Ovary (tissue), 10 donors: ENCODE measurements at places on chromosomes 11 and 22. TPM values are rescaled to one million over a fixed set of nuclear protein-coding genes. Genes with fewer than 3 reads are reported as not detected.

APOA4 gene
- 41.7 TPM for total RNA-seq

DEUP1 gene
- total RNA-seq, result 0.72 TPM

E2F8 gene
- total RNA-seq, result 0.37 TPM

GLYAT gene
- not detected for total RNA-seq

C11orf86 gene
- total RNA-seq, result not detected

GNG3 gene
- total RNA-seq, result not detected

KDM4E gene
- total RNA-seq, result not detected

GRCh38 chr22:22877523-22878210 is 9.9 kb upstream of the IGLL5 start:
- no peak overlapping the region for H3K27ac ChIP-seq
- H3K4me1 ChIP-seq, result no peaks in the 10 kb centered on the region
- H3K27me3 ChIP-seq, result no peaks in the 10 kb centered on the region

DNA sequence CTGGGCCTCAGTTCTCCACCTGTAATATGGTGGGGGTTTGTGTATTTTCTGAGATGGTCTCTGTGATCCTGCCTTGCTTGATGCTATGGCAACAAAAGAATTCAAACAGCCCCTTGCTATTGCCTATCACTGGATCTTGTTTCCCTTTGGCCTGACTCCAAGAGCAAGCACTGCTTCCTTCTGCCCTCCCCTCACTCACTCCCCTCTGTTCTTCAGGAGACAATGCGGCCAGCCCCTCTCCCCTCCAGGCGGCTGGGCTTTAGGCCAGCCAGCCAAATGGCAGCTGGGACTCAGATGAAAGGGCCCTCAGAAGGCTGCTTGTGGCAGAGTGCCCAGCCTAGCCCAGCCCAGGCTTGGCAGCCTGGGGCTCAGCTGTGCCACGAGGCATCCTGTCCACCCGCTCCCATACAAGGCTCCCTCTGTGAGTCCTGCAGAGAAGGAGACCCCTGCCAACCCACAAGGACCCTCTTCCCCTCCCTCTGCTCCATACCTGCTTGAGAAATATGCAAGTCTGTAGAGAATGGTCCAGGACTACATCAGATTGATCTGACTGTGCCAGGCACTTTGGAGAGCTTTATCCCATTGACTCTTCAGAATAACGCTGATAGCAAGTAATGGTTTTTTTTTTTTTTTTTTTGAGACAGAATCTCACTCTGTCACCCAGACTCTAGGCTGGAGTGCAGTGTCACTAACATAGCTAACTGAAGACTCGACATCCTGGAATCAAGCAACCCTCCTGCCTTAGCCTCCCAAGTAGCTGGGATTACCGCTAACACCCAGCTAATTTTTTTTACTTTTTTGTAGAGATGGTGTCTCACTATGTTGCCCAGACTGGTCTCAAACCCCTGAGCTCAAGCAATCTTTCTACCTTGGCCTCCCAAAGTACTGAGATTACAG is 7.6 kb upstream of the KCTD14 start:
- no peaks in the 10 kb centered on the region for H3K36me3 ChIP-seq
- no peak overlapping the region for H3K4me3 ChIP-seq
- H3K27ac ChIP-seq, result no peak overlapping the region
- peak; percentile 47 for DNase-seq
- no peaks in the 10 kb centered on the region for H3K27me3 ChIP-seq

- H3K4me3 ChIP-seq, result no peak overlapping the region
- no peaks in the 10 kb centered on the region for H3K36me3 ChIP-seq
- H3K27ac ChIP-seq, result peak overlapping the region; percentile 40
- no peak for DNase-seq
- H3K4me1 ChIP-seq, result peaks cover 18% of the 10 kb centered on the region
These were observed 70.4 kb downstream of the LDLRAD3 start for GRCh38 chr11:36013950-36014897.

DNA sequence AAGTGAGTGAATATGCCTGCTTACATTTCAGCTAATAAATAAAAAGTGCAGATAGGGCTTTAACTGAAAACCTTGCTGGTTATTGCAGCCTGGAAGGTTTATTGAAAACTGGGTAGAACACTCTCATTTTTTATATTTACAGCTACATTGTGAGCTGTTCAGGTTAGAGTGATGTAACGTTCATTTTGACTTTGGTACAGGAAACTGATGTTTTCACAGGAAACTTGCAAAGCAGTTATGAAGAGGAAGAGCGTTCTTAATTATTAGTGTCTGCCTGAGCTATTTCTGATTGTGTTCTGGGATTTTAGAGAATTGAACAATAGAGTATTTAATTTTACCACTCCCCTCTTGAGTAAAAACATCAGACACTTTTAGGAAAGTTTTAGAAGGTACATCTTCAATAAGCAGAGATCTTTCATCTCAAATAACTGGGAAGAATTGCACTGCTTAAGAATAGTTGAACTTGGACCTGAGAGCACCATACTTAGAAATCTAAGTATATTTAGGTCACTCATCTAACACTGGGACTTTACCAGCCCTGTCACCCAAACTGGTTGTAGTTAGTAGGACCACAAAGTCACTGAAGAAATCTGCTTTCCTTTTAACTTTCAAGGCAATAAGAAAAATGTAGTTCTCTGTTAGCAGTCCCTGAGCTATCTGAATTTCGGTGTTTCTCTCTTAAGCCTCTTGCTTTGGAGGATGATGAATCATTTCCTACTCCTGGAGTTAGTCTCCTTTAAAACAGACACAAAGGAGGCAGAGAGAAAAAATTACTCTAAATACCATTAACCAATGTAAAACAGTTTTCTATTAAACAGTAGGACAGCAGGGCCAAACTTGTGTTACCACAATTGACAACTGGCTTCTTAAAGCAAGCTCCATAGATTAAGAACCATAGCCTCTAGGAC is 128.6 kb upstream of the DDI1 start:
- no peaks in the 10 kb centered on the region for H3K36me3 ChIP-seq
- no peaks in the 10 kb centered on the region for H3K27me3 ChIP-seq
- no peak overlapping the region for H3K27ac ChIP-seq
- peaks cover 2% of the 10 kb centered on the region for H3K4me1 ChIP-seq
- H3K4me3 ChIP-seq, result no peak overlapping the region
- no peak for DNase-seq

DNA sequence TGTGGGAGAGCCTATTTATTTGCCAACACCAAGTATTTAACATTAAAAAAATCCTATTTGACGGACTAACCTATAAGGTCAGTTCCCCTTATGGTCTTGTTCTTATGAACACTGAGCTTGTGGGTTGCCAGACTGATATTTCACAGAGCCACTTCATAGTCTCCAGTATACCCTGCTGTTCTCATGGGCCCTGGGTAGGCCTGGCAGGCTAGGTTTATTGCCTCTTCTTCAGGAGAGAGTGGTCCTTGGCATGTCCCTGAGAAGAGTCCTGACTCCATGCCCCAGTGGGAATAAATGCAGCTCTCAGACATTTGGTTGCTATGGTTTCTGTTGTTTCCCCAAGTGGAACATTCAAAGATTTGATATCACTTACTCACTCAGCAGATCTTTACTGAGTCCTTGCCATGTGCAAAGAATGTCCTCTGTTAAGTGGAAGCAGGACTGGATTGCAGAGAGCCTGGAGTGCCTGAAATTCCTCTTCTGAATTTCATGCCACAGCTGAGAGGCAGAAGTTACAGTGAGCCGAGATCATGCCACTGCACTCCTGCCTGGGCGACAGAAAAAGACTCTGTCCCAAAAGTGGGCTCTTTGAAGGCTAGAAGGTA is 15.7 kb downstream of the SLC5A1 start:
- no peaks in the 10 kb centered on the region for H3K36me3 ChIP-seq
- no peaks in the 10 kb centered on the region for H3K27me3 ChIP-seq
- no peaks in the 10 kb centered on the region for H3K4me1 ChIP-seq
- H3K4me3 ChIP-seq, result no peak overlapping the region

DNA sequence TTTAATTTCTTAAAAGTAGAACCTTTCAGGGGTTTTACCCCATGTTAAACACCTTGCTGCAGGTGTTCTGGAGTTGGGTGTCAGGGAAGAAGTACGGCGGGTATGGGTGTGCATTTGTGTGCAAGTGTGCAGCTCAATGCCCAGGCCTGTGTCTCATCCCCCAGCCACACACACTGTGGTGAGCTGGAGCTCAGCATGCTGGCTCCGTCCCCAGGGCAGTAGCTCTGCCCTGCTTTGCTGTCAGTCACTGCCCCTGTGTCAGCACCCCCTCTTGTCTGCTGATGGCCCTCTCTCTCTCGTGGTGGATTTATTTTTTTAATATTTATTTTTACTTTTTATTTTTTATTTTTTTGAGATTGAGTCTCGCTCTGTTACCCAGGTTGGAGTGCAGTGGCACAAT is 35.8 kb upstream of the MYO18B start:
- no peak overlapping the region for H3K27ac ChIP-seq
- no peaks in the 10 kb centered on the region for H3K4me1 ChIP-seq
- no peaks in the 10 kb centered on the region for H3K36me3 ChIP-seq

DNA sequence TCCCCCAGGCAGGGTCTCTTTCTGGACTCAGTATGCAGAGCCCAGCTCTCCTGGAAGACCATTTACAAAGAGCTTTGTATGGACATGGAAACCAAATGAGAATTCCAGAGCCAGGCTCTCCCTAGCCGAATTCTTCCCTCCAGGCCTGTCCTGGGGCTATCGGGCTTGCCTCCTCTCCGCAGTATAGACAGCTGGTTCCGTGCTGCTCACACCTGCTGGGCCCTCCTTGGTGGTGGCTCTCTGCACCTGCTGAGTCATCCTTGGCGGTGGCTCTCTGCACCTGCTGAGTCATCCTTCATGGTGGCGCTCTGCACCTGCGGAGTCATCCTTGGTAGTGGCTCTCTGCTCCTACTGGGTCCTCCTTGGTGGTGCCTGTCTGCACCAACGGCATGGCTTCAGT is 743.5 kb downstream of the BRD1 start:
- H3K4me1 ChIP-seq, result no peaks in the 10 kb centered on the region
- no peaks in the 10 kb centered on the region for H3K27me3 ChIP-seq
- no peak overlapping the region for H3K4me3 ChIP-seq
- no peak for DNase-seq
- no peaks in the 10 kb centered on the region for H3K36me3 ChIP-seq

GRCh38 chr11:9606809-9607510 is 33.5 kb downstream of the WEE1 start:
- no peaks in the 10 kb centered on the region for H3K36me3 ChIP-seq
- no peak for DNase-seq
- H3K4me1 ChIP-seq, result no peaks in the 10 kb centered on the region
- no peak overlapping the region for H3K27ac ChIP-seq
- H3K4me3 ChIP-seq, result no peak overlapping the region
- H3K27me3 ChIP-seq, result no peaks in the 10 kb centered on the region

GRCh38 chr11:6755303-6755952 is 16.3 kb downstream of the OR2AG2 start:
- H3K27me3 ChIP-seq, result no peaks in the 10 kb centered on the region
- no peaks in the 10 kb centered on the region for H3K36me3 ChIP-seq
- no peak for DNase-seq
- H3K27ac ChIP-seq, result no peak overlapping the region

DNA sequence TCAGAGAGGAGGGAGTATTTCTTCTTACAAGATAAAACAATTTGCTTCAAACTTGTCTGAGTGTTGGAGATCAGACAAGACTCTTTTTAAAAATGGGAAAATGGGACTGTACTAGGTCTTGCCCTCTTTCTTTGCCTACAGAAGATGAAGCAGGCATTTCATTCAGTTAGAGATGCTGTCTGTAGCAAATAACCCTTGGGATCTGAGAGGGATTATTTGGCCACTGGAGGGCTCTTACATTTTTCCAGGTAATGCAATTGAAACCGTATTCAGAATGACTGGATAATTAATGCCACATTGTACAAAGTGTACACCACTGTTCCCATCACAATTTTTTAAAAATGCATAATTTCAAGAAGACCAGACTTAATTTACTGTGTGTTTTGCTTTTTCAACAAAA is 258.5 kb upstream of the KIRREL3 start:
- H3K4me3 ChIP-seq, result no peak overlapping the region
- H3K36me3 ChIP-seq, result no peaks in the 10 kb centered on the region
- no peaks in the 10 kb centered on the region for H3K27me3 ChIP-seq
- no peaks in the 10 kb centered on the region for H3K4me1 ChIP-seq
- DNase-seq, result no peak

GRCh38 chr11:70383664-70384565 is 14.4 kb upstream of the CTTN start:
- H3K4me3 ChIP-seq, result no peak overlapping the region
- H3K36me3 ChIP-seq, result no peaks in the 10 kb centered on the region
- H3K4me1 ChIP-seq, result peaks cover 3% of the 10 kb centered on the region
- DNase-seq, result no peak
- H3K27ac ChIP-seq, result no peak overlapping the region

- no peaks in the 10 kb centered on the region for H3K4me1 ChIP-seq
- no peak for DNase-seq
- H3K4me3 ChIP-seq, result no peak overlapping the region
- no peaks in the 10 kb centered on the region for H3K27me3 ChIP-seq
- no peaks in the 10 kb centered on the region for H3K36me3 ChIP-seq
- no peak overlapping the region for H3K27ac ChIP-seq
These were observed 12.7 kb downstream of the SCUBE1 start for GRCh38 chr22:43330178-43331068.

DNA sequence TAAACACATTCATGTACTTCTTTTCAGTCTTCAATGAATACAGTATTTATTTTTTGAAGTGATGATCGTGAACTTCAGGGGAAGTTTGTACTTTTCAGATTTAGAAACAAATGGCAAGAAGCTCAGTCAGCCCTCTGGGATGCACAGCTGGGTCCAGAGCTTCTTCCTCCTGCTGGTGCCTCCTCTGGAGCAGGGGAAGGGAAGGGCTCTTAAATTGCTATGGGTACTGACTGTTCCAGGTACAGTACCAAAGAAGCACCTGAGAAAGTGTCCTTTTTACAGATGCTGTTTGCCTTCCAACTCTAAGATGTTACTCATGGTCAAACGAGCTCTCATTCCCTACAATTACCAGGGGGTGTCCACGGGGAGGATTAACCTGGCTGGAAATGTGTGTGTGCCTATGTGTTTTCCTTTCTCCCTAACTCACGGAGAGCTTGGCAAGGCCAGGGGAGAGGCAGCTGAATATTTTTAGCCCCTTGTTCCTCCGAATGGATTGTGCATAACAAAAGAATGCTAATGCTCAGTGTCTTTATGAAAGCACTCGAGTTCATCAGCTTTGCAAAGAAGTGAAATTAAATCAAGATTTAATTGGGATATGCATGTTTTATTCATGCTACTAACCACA is 313.7 kb upstream of the CADM1 start:
- no peaks in the 10 kb centered on the region for H3K4me1 ChIP-seq
- no peaks in the 10 kb centered on the region for H3K27me3 ChIP-seq
- DNase-seq, result no peak
- no peak overlapping the region for H3K4me3 ChIP-seq
